ENCODE measurements at places on chromosomes 2 and 18.

DNA sequence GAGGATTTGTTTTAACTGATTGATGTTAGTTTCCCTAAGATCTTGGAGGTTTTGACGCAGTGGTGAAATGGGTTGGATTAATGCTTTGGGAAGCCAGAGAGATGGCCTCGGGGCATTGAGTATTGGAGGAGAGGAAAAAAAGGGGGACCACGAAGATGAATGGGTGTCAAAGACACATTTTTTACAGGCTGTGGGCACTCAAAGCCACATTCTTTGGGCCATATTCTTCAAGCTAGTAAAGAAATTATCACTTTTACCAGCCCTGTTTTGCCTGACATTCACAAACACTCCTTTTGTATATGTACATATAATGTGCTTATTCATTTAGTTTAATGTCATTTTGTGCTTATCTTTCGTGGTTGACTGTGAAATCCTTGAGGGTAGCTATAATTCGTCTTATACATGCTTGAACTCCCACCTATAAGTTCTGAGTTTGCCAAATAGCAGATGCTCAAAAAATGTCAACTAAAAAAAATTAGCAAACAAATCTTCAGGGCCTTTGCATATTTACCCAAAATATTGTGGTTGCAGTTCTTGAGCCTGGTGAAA lies 146.3 kb downstream of the ARL6IP6 start:
- DNase-seq = no peak

DNA sequence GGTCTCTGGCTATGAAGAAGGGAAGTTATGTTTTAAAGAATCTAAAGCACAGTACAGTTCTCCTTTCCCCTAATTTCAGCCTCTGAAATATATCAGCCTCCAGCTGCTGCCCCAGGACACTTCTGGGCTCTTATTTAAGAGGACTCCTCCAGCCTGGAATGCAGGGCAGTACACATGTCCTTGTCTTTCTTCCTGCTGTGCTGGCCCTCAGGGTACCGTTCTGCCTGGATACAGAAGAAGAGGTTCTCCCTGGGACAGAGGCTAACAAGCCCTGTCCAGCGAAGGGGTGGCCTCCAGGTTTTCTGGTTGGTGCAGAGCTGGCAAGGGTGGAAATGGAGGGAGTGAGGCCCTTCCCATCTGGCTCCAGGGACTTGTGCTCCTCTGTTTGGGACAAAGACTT lies 22.1 kb downstream of the MLPH start:
- DNase-seq = no peak

DNA sequence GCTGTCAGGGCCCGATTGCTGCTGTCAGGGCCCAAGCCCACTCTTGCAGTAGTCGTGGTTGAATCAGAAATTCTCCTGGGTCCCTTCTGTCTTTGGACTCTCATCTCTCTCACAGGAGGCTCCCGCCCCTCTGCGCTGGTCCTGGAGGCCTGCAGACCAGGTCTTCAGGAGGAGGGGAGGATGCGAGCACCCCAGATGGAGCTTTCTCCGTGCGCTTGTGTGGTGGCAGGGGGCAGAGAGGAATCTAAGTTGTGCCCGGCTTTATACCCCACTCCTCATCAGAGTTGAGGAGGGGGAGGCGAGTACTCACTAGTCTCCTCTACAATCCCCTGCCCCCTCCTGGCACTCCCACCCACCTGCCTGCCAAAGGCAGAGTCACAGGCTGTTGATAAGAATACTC lies 10.4 kb downstream of the EN1 start:
- no peak for DNase-seq

DNA sequence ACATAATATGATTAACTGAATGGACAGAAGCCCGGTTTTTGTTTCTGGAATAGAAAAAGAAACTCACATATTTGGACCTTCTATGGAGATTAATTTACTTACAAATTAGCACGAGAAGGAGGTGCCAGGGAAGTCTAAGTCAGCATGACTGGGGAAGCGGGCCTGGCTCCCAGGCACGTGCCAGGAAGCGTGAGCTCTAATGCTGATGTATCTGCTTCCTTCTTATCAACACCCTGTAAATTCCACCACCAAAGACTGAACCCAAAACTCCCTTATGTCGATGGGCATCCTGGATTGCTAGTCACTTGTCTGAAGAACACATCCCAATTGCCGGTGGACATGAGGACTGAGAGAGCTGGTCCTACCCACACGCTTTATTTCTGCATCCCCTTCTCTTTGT lies 134.5 kb downstream of the GALNT14 start:
- DNase-seq = no peak

DNA sequence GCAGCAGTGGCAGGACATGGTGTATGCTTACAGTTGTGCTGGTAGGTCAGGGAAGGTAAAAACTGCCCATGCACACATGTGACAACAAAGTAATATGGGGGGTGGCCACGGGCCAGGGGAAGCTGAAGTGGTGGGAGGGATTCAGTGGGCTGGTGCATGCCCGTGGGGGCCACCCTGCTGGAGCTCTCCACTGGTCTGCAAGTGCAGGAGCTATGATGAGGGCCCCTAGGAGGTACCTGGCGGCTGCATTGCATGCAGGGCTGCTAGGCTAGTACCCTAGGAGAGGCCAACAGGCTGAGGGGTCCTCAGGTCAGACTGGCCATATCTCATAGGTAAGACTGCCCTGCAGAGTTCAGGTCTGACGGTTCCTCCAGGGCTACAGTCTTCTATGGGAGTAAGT lies 265.9 kb downstream of the NUP35 start:
- DNase-seq = no peak

- no peak for DNase-seq
These were observed 12.2 kb upstream of the NEMP2 start for GRCh38 chr2:190546734-190547133.

- no peak for DNase-seq
These were observed 1193.0 kb downstream of the DPP10 start for GRCh38 chr2:115635430-115635829.

DNA sequence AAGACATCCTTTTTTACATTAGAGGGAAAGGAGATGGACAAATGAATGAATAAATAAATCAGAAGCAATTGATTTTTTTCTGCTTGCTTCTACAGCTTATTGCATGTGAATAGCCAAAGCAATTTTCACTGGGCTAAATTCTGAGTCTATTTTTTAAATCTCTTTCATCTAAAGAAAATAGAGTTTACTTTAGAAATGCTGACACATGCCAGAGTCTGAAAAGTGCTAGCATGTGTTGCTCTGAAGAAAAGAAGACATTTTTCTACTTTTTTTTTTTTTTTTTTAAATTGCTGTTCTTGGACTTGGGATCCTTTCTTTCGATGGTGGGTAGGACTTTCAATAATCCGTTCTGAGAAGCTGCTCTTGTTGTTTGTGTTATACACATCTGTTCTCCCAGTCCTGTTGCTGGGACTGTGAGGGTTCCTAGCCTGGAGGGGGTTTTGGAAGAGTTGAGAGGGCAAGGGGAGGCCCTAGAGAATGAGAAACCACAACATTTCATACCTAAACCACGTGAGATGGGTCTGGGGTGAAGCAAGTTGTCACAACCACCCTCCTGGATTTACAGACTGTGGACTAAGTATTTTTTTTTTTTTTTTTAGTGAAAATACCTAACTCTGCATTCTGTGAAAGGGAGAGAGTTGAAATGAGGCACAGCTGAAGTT lies 193.5 kb downstream of the PRKCE start:
- DNase-seq = no peak

DNA sequence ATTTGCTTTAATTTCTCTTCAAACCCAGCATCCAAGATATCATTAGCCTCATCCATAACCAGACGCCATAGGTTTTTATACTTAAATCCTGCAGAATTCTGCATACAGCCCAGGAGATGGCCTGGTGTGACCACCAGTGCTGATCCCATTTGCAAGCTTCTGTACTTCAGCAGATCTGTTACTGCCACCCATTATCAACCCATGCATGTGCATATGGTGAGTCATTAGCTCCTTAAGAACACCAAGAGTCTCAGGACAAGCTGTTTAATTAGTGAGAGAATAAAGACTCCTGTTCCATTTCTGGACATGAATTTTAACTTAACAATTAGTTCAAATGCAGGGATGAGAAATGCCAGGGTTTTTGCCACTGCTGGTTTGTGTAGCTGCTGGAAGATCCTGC lies 110.7 kb upstream of the TANK start:
- no peak for DNase-seq

GRCh38 chr18:9441061-9441460 lies 34.3 kb upstream of the RALBP1 start:
- DNase-seq = no peak

GRCh38 chr2:16869711-16870110 lies 204.1 kb upstream of the CYRIA start:
- no peak for DNase-seq

GRCh38 chr2:130765464-130765863 lies 10.1 kb downstream of the AMER3 start:
- no peak for DNase-seq

DNA sequence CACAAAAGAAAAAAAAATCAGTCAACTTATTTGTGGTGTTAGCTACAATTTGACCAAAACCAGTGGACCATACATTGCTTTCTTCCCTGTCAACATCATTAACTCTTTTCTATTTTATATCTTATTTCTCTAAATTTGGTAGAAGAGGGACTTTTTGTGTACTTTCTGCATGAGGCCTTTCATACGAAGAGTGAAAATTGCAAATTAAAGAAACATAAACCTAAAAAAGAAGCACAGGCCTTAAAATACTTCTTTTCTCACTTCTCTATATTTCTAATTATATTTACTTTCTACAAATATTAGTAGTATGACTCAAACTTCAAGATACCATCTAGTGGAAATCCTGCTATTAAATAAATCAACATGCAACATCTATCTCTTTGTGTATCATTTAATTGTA lies 1073.4 kb upstream of the ZEB2 start:
- DNase-seq = no peak

DNA sequence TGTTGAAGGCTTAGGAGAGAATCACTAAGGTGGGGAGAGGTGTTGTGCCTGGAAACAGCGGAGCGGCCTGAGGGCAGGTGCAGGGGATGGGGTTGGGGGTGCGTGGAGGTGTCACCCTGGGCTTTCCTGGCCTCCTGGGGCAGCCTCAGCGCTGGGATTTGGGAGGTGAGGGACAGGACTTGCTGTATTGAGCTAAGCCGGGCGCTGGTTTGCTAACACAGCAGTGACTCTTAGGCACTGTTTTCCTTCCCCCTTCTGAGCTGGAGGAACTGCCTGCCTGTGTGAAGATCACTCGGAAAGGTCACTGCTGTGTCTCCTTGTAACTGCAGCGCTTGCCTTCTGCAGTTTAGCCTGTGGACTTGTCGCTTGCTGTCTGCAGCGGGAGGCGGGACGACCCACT lies 21.2 kb downstream of the PRELID3A start:
- no peak for DNase-seq

DNA sequence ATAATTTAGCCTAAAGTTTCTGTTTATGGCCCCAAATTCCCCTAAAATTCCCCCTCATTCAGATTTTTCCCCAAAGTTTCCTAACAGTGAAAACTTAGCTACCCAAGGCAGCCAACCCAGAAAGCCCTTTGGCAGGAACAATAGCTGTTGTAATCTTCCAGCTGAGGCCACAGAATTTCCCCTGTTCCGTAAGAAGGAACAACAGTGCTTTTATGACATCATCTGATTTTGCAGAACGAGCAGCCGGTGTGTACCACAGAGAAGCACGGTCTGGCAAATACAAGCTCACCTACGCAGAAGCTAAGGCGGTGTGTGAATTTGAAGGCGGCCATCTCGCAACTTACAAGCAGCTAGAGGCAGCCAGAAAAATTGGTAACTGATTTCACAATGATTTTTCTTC lies 6.3 kb downstream of the TNFAIP6 start:
- no peak for DNase-seq

- DNase-seq = no peak
These were observed 46.3 kb downstream of the TMEM17 start for GRCh38 chr2:62459672-62460071.

- DNase-seq = peak; percentile 31
These were observed 5.9 kb downstream of the SCYGR3 start for GRCh38 chr2:227608561-227609338.
